ENCODE measurements at places on chromosomes 7 and 10.

- DNase-seq, result no peak
These were observed 21.8 kb upstream of the LRRC4 start for GRCh38 chr7:128053023-128053422.

- no peak for DNase-seq
These were observed 62.0 kb upstream of the IGFBP3 start for GRCh38 chr7:45982907-45983719.

- DNase-seq, result no peak
These were observed 342.3 kb upstream of the BMPER start for GRCh38 chr7:33562996-33563395.

DNA sequence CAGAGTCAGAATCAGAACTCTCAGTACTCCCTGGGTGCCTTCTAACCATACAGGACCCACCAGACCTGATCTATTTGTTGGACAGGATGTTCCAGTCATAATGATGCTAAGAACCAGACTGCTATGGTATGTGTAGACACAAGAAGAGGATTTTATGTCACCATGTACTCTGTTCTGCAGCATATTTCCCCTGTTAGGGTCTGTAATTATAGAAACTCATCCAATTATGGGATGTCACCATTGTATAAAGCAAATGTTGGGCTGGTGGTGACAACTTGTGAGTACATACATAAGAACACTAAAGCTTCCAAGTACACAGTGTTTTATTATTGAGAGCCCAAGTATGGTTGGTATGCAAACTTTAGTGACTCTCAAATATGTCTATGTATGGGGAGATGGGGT lies 67.1 kb upstream of the AGBL3 start:
- DNase-seq, result no peak

DNA sequence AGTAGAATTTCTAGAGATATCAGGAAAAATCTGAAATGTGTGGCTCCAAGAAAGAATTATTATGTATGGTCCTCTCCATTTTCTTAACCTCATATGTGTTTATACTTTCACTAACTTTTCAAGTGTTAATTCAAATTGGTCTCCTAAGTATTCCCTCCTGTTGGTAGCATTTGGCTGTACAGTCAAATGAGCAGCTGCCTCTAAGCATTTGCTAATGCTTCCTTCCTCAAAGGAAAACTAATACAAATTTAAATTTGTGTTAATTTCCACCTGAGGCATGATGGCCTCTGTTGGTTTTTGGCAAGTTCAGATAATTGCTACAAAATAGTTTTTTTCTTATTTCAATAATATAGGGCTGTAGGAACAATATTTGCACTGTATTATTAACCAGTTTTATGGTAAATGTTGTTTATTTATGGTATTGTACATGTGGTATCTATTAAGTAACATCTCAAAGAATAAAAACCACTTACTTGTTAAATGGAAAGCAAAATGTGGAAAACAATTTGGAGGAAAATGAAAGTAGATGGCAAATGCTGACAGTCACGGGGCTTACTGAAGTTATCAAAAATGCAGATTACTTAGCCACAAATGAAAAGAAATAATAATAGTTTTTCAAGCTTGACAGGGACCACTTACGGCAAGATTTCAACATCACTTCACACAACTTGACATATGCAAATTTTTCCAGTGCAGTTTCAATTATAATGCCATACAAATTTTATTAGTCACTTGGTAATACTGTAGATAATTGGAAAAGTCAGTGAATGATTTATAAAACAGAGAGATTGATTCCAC lies 299.3 kb upstream of the MEOX2 start:
- DNase-seq, result no peak

DNA sequence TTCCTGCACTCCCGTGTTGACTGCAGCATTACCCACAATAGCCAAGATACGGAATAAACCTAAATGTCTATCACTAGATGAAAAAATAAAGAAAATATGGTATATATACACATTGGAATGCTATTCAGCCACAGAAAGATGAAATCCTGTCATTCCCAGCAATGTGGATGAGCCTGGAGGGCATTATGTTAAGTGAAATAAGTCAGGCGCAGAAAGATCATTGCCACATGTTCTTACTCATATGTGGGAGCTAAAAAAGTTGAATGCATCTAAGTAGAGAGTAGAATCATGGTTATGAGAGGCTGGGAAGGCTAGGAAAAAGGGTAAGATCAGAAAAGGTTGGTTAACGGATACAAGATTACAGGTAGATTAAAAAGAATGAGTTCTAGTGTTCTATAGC lies 219.1 kb upstream of the MKI67 start:
- no peak for DNase-seq

- no peak for DNase-seq
These were observed 32.4 kb downstream of the ANXA11 start for GRCh38 chr10:80172896-80173295.

- DNase-seq, result peak; percentile 46
These were observed 36.9 kb downstream of the ZNRF2 start for GRCh38 chr7:30321089-30321881.
